ENCODE measurements at places on chromosomes 16 and 17.

DNA sequence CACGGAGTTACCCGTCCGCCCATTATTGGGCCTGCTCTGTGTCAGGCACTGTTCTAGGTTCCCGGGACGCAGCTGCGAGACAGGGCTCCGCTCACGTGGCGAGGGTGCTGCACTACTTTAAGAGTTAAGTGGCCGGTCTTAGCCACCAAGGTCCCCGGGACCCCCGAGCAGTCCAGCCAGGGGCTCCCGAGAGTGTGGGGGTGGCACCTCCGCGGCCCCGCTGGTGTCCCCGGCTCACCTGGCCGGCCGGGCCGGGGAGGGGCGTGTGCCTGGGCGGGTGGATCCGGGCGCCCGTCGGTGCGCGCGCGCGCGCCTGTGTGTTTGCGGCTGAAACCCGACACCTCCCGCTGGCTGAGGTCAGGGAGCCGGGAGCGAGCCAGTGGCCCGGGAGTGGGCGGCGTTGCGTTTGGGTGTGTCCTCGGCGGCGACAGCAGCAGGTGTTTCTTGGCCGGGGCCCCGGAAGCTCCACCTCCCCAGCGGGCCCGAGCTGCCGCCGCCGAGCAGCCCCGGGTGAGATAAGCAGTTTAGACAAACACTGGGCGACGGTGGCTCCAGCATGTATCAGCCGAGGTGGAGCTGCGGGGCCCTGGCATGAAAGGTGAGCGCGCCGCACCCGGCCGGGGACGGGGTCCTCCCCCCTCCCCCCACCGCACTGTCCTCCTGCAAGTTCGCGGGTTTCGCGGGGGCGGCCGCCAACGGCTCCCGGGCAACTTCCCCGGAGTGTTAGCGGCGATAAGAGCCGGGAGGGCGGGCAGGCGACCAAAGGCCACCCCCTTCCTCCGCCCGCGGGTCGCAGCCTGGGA lies at the start of gene GSE1:
TSS of gene GSE1 (plus strand) at position 522 of the 803 bp plus-strand sequence. CDS start at position 592, 70 bp downstream.
- DNase-seq = peak; percentile 75

DNA sequence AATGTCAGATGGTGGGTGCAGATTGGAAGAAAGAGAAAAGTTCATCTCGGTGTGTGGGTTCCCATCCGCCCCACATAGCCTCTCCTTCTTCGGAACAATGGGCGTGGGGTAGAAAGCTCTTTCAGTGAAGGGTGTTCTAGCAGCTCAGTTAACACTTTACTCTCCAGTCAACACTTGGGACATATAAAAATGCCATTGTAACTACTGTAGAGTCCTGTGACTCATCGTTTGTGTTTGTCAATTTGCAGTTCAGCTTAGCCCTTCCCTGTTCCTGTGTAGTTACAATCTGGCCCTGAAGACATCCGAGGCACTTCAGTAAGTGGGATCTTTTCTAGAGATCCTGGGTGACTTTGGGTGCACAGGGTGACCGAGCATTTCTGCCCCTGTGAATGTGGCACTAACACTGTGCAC lies 11.5 kb upstream of the CLEC18C start:
- peak; percentile 48 for DNase-seq

DNA sequence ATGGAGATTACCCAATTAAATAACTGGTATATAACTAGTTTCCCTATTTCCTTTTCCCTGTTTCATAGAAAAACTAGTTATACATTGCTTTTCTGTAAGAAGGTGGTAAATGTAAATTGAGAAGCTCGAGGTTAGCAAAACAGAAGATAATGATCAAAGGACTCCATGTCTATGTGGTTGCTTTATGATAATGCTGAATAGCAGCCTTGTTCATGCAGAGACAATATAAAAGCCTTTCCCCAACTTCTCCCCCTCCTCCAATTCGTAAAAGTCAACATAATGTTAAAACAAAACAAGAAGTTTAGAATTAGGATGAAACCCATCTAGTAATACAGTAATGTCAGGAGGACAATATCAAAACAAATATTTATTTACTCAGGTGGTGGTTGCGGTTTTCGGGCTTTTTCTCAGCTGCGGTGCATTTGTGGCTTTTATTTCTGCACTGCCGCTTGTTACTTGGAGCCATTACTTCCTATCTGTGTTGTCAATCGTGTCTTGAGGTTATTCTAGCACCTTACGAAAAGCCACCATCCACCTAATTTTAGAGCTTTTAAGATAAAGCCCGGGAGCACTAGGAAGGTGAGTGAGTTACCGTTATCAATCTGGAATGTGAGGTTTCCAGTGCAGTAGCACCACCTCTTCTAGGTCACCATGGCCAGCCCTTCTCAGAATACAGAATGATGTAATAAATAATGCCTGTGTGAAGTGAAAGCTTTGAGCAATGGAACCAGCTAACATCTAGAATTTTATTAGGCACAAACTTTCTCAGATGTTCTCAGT lies 297.5 kb downstream of the CDH13 start:
- DNase-seq = no peak

DNA sequence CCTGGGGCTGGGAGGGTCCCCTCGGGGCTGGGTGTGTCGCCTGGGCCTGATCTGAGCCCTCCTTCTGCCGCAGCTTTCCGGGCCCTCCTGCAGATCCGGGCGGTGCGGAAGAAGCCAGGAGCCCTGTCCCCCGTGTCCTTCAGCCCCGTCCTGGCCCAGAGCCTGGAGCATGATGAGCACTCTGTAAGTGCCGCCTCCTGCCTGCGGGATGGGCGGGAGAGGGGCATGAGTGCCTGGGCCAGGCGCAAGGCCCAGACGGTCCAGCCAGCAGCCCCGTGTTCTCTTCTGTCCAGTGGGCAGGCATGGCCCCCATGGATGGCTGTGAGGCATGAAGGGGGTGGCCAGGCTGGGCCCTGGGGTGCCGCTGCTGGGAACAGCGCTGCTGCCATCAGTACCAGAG lies 16.0 kb upstream of the NUDT16L1 start:
- DNase-seq = no peak

GRCh38 chr16:27378871-27379481 lies 23.0 kb upstream of the IL21R start:
- DNase-seq = no peak

DNA sequence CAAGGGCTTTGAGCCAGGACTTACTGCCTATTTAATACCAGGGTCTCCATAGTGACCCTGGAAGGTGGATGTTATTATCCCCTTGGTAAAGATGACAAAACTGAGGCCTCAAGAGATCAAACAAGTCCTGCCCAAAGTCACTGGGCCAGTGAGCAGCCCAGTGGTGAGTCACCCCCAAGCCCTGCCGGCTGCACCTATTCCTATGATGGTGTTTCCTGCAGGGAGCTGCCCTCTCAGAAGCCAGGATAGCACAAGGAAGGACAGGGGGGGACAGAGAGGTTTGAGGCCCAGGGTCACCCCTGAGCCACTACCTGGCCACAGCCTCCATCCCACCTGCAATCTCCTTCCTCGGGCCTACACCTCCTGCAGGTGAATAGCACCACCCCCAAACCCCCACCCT lies 90.9 kb downstream of the SDK2 start:
- no peak for DNase-seq

- no peak for DNase-seq
Measured at GRCh38 chr17:50917418-50917743, 51.2 kb upstream of the TOB1 start.

- DNase-seq = peak; percentile 74
Measured at GRCh38 chr17:65553646-65554552, 7.5 kb downstream of the AXIN2 start.

GRCh38 chr16:22075776-22076175 lies 16.6 kb upstream of the VWA3A start:
- DNase-seq = no peak

GRCh38 chr16:2942045-2942444 lies 22.0 kb upstream of the KREMEN2 start:
- no peak for DNase-seq

DNA sequence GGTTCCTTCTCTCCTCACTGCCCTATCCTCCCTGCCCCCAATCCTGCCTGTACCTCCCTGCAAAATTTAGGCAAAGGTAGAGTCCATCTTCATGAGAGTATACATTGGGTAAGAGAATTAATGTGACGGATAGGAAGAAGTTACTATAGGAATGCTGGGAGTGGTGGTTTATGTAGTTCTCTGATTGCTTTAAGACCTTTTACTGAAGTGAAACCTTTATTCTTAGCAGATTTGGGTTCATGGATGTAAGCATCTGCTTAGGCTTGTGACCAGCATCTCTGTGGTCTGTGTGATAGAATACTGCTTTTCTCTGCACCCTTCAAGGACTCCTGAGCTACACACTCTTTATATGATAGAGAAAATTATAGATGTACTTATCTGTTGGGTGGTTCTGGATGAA lies 127.3 kb downstream of the PRKCA start:
- DNase-seq = no peak

GRCh38 chr16:85556456-85557082 lies 56.6 kb upstream of the GSE1 start:
- peak; percentile 39 for DNase-seq

DNA sequence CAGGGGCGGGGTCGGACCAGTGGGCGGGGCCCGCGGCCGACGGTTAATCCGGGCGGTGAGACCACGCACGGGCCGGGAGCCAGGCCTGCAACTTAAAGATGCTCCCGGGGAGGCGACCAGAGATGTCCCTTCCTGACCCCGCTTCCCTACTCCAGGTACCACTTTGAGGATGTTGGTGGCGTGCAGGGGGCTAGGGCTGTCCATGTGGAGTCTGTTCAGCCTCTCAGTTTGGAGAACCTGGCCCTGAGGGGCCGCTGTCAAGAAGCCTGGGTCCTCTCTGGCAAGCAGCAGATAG lies 580 bp downstream of the RANGRF start:
- no peak for DNase-seq

DNA sequence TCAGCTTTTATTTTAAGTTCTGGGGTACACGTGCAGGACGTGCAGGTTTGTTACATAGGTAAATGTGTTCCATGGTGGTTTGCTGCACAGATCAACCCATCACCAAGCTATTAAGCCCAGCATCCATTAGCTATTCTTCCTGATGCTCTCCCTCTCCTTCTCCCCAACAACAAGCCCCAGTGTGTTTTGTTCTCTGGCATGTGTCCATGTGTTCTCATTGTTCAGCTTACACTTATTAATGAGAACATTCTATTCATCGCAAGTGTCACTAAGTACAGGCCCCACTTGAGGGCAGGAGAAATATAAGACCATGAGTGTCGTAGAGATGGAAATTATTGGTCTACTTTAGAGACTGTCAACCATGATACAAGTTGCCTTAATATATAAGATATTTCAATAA lies 615.1 kb downstream of the CDH8 start:
- no peak for DNase-seq

- no peak for DNase-seq
Measured at GRCh38 chr17:51813784-51814174, 344.7 kb downstream of the CA10 start.

GRCh38 chr16:12422233-12422632 lies 381.5 kb downstream of the CPPED1 start:
- no peak for DNase-seq

- no peak for DNase-seq
Measured at GRCh38 chr16:57473906-57474305, 11.4 kb downstream of the POLR2C start.

- DNase-seq = no peak
Measured at GRCh38 chr17:80679816-80680215, 135.2 kb downstream of the RPTOR start.

GRCh38 chr17:10737168-10737622 lies 7.4 kb upstream of the TMEM220 start:
- peak; percentile 65 for DNase-seq

GRCh38 chr17:4516735-4517134 lies 18.1 kb downstream of the SPNS2 start:
- DNase-seq = no peak

GRCh38 chr17:81869221-81870130 lies 1.7 kb downstream of the ARHGDIA start:
- DNase-seq = peak; percentile 60

DNA sequence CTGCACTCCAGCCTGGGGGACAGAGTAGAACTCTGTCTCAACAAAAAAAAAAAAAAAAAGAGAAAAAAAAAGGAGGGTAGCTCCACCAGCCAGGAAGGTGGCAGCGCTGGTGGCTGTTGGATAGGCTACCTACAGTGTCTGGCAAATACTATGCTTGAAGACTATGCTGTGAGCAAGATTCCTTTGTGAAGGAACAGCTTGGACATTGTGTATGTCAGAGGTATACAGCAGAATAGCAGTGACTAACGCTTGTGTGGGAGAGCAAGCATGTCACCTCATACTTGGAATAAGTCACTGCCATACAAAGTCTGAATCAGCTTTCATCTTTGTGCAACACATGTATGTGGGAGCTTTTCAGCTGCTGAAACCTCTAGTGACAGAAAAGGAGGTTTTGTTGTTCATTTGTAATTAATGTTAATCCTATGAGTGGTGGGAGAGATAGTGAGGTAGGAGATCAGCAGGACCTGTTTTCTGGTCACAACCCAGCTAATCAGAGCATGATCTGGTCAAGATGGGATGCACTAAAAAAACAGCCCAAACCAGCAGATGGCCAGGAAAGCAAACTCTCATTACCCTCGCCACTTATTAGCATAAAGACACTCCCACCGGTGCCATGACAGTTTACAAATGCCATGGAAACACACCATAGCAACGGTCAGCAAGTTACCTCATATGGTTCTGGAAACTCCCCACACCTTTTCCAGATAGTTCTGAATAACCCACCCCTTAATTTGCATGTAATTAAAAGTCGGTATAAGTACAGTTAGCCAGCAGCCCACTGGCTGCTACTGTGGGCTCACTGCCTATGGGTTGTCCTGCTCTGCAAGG lies 6.8 kb upstream of the ITGAD start:
- DNase-seq = no peak

- no peak for DNase-seq
Measured at GRCh38 chr17:42321555-42321954, 33.3 kb downstream of the STAT5A start.

DNA sequence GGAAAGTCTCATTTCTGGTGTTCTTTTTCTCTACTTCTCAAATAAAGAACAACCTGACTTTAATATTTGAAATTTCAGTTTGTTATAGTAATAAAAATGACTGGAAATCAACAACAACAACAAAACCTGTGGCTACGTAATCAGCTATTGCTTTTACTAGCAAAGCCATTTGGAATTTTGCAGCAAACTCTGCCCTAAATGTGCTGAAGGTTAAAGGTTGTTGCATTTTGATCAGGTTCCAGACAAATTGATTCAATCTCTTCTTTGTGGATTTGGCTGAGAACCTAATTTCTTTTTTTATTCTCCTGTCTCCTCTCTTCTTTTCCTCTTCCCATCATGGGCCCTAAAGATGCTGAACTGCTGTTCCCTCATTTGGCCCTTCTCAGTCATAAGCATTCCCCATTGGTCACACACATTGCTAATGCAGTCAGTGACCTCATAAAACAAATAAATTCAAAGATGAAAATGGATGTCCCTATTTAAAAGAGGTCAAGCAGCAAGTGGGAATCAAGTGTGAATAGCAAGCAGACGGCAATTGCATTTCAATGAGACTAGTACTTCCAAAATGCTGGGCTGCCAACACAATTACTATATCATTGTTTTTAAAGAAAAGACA lies 795.1 kb upstream of the CDH8 start:
- no peak for DNase-seq

GRCh38 chr17:50511058-50511457 lies 2.8 kb downstream of the MYCBPAP start:
- no peak for DNase-seq

GRCh38 chr16:56632848-56633365 lies 448 bp downstream of the MT1M start:
- DNase-seq = no peak

Measured in fibroblast of skin of scalp (primary cell).